Astrocyte (in vitro differentiated cells and primary cell): ENCODE measurements at places on chromosomes 4 and X. TPM values are rescaled to one million over a fixed set of nuclear protein-coding genes. Genes with fewer than 3 reads are reported as not detected.

Gene L1CAM
- 347 and 353 TPM in 2 replicates for total RNA-seq

DNA sequence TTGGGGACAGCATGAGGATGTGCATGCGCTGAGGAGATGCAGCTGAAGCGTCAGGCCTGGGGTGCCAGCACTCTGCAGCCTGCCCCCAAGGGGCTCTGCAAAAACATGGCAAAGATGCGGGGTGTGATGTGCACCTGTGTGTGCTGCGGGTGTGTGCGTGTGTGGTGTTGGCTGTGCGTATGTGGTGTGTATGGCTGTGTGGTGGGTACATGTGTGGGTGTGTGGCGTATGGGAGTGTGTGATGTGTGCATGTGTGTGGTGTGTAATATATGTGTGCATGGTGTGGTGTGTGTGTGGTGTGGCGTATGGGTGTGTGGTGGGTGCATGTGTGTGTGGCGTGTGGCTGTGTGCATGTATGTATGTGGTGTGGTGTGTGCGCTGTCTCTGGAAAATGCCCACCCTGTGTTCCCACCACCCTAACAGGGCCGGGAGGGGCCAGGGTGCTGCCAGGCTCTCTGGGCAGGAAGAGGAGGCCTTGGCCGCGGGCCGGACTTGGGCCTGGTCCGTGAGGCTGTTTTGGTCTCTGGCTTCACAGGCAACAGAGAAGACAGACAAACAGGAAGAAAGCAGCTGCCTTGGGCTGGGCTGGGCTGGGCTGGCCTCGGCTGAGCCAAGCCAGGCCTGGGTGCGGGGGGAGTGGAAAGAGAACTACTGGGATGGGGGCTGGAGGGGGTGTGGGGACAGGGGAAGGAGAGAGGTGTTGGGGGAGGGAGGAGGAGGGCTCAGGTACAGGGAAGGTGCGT is 1.1 kb upstream of the AVPR2 start:
- peaks cover 6% of the 10 kb centered on the region for H3K4me1 ChIP-seq
- no peak for DNase-seq
- H3K27ac ChIP-seq: no peak overlapping the region
- no peaks in the 10 kb centered on the region for H3K27me3 ChIP-seq
- no peak overlapping the region for H3K4me3 ChIP-seq

DNA sequence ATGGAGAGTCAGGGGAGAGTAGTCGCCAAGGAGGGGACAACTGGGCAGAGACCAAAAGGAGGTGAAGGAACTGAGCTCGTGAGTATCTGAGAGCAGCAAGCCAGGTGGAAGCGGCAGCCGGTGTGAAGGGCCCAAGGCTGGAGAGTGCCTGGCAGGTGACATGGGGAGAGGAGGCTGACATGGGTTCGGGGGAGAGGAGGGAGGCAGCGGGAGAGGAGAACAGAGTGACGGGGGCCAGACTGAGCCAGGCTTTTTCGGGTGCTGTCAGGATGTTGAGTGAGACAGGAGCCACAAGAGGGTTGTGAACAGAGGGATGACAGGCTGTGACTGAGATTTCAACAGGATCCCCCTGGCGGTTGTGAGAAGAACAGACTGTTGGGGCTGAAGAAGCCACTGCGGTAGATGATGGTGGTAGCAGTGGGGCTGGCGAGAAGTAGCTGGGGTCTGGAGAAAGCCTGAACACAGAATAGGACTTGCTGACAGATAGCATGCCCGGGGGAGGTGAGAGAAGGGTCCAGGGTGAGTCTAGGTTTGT is 5.7 kb downstream of the ELK1 start:
- no peaks in the 10 kb centered on the region for H3K27me3 ChIP-seq
- H3K4me3 ChIP-seq: no peak overlapping the region
- peaks cover 10% of the 10 kb centered on the region for H3K36me3 ChIP-seq
- DNase-seq: no peak

Gene EDNRA
- 6.4 and 9.3 TPM in 2 replicates for total RNA-seq

DNA sequence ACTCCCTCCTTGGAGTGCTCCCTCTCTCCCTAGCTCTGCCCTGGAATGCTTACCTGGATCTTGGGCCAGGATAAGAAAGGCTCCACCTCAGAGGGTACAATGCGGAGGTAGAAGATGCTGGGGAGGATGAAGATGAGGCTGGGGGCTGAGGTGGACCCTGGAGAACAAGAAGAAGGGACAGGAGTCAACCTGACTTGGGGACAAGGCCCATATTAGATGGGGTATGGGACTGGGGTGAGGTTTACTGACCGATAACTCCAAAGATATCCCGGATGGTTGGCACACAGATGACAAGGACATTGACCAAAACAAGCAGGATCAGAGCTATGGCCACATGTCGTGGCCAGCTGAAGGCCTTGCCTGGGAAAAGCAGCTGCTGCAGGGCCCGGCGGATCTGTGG is 10.6 kb downstream of the SLC38A5 start:
- H3K36me3 ChIP-seq: no peaks in the 10 kb centered on the region
- H3K27me3 ChIP-seq: no peaks in the 10 kb centered on the region
- no peak for DNase-seq
- no peak overlapping the region for H3K4me3 ChIP-seq

GRCh38 chrX:136271300-136271699 is 20.1 kb upstream of the MAP7D3 start:
- no peak overlapping the region for H3K27ac ChIP-seq
- H3K4me3 ChIP-seq: no peak overlapping the region
- H3K27me3 ChIP-seq: no peaks in the 10 kb centered on the region
- DNase-seq: no peak
- H3K36me3 ChIP-seq: no peaks in the 10 kb centered on the region

- H3K36me3 ChIP-seq: no peaks in the 10 kb centered on the region
- DNase-seq: no peak
- H3K27me3 ChIP-seq: no peaks in the 10 kb centered on the region
- no peak overlapping the region for H3K4me3 ChIP-seq
Observed at GRCh38 chrX:12548746-12549145, 242.5 kb upstream of the PRPS2 start.

- H3K27ac ChIP-seq: no peak overlapping the region
- H3K4me3 ChIP-seq: no peak overlapping the region
- DNase-seq: no peak
- H3K4me1 ChIP-seq: peaks cover 23% of the 10 kb centered on the region
- no peaks in the 10 kb centered on the region for H3K27me3 ChIP-seq
- peaks cover 3% of the 10 kb centered on the region for H3K36me3 ChIP-seq
Observed at GRCh38 chr4:102533348-102533747, 32.2 kb downstream of the NFKB1 start.

- H3K27ac ChIP-seq: no peak within 1 kb of the TSS
- H3K4me3 ChIP-seq: peak within 1 kb of the TSS; percentile 48
- peaks cover 45% of the 10 kb centered on the region for H3K27me3 ChIP-seq
- DNase-seq: no peak
- peaks cover 16% of the 10 kb centered on the region for H3K4me1 ChIP-seq
Observed at GRCh38 chrX:72305286-72306084, at the start of gene CITED1. TSS of gene CITED1 (minus strand) at chrX:72305914. CDS start at chrX:72302869, 3,045 bp downstream.

Gene BLOC1S4
- 20.9 and 21.2 TPM in 2 replicates for total RNA-seq

Gene CENPVL1
- total RNA-seq: 0.19 and 0.25 TPM in 2 replicates

GRCh38 chr4:1082215-1083182 is 30.9 kb downstream of the RNF212 start:
- H3K27me3 ChIP-seq: no peaks in the 10 kb centered on the region
- H3K27ac ChIP-seq: no peak overlapping the region
- peaks cover 6% of the 10 kb centered on the region for H3K4me1 ChIP-seq

DNA sequence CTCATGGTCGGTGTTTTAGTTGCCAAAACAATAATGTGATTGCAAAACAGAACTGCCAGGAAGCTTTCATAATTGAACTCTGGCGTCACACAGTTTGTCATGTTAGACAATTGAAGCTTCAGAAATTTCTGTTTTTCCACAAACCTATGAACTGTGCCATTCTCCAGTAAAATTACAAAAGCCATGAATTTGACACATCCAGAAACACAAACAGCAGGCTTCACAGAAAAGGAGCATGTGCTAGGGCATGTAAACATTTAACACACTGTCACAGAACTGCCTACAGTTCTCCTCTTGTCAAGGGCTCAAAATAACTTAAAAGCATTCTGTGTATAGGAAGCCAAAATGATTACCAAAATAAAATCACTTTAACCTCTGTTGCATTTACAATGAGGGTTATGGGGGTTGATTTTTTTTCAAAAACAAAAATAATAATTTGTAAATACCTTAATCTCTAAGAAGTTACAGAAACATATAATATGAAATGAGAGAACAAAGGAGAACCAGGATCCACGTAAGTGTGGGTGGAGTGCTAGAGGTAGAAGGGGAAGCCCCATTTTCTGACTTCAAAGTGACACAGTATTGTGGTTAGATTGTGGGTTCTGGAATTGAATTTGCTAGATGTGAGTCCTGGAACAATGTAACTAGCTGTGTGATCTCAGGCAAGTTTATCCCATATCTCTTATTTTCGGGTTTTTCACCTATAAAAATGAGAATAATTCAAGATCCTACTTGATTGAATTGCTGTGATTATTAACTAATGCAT is 295.0 kb downstream of the CENPC start:
- no peak overlapping the region for H3K4me3 ChIP-seq
- no peak overlapping the region for H3K27ac ChIP-seq
- H3K4me1 ChIP-seq: no peaks in the 10 kb centered on the region

DNA sequence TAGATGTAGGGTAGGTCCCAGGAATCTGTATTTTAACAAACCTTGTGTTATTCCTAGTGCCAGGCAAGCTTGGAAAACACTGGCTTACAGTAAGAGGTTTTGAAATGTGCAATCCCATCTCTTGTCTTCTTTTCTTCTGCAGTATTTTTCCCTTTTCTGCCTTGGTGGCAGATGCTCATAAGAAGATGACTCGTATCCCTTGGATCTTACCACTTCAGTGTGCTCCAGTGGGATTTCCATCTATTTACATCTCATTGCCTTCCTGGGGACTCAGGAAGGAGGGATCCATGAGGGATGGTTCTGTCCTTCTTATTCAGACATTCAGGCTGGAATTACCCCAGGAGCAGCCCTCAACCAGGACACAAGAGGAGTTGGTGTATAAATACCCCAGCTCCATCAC is 136.6 kb downstream of the NHS start:
- H3K4me3 ChIP-seq: no peak overlapping the region
- peaks cover 4% of the 10 kb centered on the region for H3K4me1 ChIP-seq
- no peaks in the 10 kb centered on the region for H3K27me3 ChIP-seq
- H3K36me3 ChIP-seq: no peaks in the 10 kb centered on the region
- no peak overlapping the region for H3K27ac ChIP-seq

GRCh38 chr4:78671903-78672815 is 104.0 kb upstream of the BMP2K start:
- H3K36me3 ChIP-seq: no peaks in the 10 kb centered on the region
- no peaks in the 10 kb centered on the region for H3K4me1 ChIP-seq
- DNase-seq: no peak
- no peaks in the 10 kb centered on the region for H3K27me3 ChIP-seq

- no peaks in the 10 kb centered on the region for H3K27me3 ChIP-seq
- H3K4me3 ChIP-seq: no peak overlapping the region
- no peaks in the 10 kb centered on the region for H3K36me3 ChIP-seq
- H3K27ac ChIP-seq: no peak overlapping the region
- peaks cover 7% of the 10 kb centered on the region for H3K4me1 ChIP-seq
- peak; percentile 97 for DNase-seq
Observed at GRCh38 chr4:74682567-74683359, 111.6 kb downstream of the BTC start.
